ENCODE measurements at places on chromosomes 3 and 15. TPM values are rescaled to one million over a fixed set of nuclear protein-coding genes. Genes with fewer than 3 reads are reported as not detected.

GRCh38 chr3:114080201-114080600 lies 23.7 kb downstream of the QTRT2 start:
- DNase-seq, result no peak

DNA sequence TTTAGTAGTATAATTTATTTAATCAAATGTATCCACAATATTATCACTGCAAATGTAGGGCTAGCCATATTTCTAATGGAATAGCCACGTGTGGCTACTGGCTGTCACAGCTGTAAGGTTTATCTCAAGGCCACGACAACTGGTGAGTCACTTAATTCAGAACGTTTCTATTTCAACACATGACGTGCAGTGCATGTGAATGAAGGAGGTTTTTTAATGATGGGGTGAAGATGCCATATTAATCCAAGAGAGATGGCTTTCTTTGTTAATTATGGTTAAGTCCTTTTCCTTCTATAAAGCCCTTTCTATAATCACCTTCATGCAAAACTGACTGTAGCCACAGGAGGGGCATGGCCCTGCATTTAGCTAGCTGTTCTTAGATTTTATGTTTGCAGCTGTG lies 212.0 kb downstream of the FEZF2 start:
- no peak for DNase-seq

GRCh38 chr15:92184142-92184541 lies 209.5 kb upstream of the ST8SIA2 start:
- no peak for DNase-seq

DNA sequence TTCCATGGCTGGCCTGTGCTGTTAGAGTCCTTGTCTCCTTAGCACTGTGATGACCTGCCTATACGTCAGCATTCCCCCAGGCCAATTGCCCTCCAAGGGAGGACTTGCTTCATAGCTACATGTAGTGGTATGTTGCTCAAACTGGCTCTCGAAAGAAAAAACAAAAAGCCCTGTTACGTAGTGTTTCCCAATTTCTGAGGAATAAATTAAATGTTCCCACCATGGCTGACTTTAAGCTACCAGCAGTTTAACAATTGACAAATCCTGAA lies 54.6 kb downstream of the WNT7A start:
- DNase-seq, result no peak

GRCh38 chr15:94186770-94187331 lies 44.5 kb upstream of the MCTP2 start:
- DNase-seq, result no peak

- no peak for DNase-seq
These were observed 486.4 kb downstream of the FHIT start for GRCh38 chr3:60764870-60765269.

The PRSS50 gene
- 0.35 TPM for total RNA-seq

DNA sequence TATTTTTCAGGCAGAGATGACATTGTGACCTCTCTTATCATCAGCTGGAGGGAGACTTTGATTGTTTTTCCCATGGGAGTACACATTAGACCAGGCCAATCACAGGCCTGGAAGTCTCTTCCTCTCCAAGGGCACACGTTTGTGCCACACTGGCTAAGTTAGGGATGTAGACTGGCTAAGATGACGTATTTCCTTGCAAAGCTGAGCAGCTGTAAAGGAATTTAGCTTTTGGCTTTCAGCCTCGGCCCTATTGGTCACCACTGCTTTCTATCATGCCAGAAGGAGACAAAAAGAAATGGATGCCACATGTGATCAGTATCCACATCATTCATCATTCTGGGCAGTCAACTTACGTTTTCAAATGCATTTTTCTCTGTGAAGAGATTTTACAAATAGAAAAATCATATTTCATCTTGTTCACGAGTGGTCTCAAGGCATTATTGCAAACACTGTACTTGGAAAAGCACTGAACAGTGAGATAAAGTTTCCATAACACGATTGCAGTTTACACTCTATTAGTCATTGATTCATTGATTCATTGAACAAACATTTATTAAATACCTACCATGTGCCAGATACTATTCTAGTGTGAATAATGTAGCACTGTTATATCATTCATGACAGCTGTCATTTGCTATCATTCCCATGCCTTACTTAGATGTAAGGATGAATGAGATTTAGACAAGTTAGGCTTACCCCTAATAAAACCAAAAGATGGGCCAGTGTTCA lies 27.0 kb upstream of the RNF7 start:
- DNase-seq, result peak; percentile 26

The FOXL2NB gene
- not detected for total RNA-seq

The ZNF80 gene
- 0.28 TPM for total RNA-seq

- no peak for DNase-seq
These were observed 223.7 kb downstream of the THSD4 start for GRCh38 chr15:71338827-71339542.

DNA sequence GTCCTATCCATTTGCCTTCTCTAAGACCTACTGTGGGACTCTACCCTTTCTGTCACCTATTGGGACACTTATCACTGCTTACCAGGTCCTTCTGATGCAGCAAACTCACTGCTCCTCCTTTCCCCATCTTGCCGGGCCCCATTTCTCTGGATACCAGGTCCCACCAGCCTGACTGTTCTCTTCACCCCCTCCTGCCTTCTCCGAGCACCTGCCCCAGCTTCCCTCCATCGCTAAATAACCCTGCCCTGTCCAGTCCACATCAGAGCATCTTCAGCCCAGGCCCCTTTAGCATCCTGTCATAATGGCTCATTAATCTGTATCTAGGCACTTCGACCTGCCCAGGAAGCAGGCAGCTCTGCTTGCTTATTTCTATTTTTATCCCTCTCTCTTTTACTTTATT lies 74.7 kb downstream of the CRYGS start:
- DNase-seq, result no peak

- DNase-seq, result no peak
These were observed 55.0 kb downstream of the TMEM44 start for GRCh38 chr3:194577986-194578905.

GRCh38 chr3:44674211-44674610 lies 25.7 kb downstream of the ZNF35 start:
- no peak for DNase-seq

The ANKRD34C gene
- not detected for total RNA-seq

- DNase-seq, result no peak
These were observed 6.2 kb upstream of the THRB start for GRCh38 chr3:24500806-24501205.

DNA sequence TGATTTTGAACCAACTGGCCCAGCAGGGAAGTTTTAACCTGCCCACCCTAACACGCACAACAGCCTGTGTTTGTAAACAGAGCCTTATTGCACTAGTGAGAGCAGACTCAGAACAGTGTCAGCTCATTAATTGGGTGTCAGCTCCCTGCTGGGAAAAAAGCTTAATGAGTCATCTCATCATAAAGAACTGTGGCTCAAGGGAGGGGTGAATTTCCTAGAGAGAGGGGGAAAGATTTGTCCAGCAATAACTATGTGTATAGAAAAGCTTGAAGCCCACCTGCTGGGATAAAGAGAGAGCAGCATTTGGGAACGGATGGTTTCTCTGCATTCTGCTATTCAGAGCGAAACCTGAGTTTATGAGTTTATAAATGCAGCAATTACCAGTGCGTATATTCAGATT lies 48.9 kb upstream of the GMNC start:
- DNase-seq, result no peak

GRCh38 chr3:14831916-14832450 lies 13.2 kb downstream of the FGD5 start:
- no peak for DNase-seq

DNA sequence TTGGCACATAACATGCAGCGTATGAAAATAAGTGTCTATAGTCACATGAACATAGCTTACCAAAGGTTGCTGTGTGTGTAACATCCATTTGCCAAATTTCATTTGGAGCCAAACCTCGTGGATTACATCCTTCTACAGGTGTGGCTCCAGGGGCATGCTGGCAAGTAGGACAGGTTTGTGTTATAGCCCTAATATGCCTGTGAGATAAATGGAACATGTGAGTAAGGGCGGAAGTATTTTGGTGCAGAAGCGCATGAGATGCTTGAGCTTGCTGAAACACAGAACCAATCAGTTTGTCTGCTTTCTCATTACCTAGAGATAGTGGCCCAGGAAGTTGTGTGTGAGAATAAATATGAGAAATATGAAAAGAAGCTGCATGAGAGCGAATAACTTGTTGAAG lies 21.8 kb upstream of the XCR1 start:
- DNase-seq, result no peak

The SNTN gene
- not detected for total RNA-seq

DNA sequence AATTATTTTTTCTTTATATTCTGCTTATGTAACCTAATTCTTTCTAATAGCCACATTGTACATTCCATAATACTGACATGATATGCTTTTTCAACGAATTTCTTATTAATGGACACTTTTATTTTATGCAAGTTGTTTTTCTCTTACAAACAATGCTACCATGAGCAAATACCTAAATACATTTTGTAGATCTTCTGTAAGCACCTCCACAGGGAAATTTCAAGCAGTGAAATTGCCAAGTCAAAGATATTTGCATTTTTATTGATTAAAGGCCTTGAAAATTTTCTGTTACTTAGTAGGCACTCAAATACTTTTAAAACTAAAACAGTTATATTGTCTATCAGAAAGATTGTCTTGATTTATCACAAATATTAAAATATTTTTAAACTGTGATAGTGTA lies 79.6 kb upstream of the C3orf49 start:
- DNase-seq, result no peak

Data from kidney (tissue), 22 donors.